ENCODE measurements at places on chromosomes 1 and 21.

GRCh38 chr1:169576935-169577331, 9.3 kb downstream of the F5 start:
- no peak for DNase-seq

- DNase-seq = no peak
These were observed 200.2 kb downstream of the APP start for GRCh38 chr21:25970254-25970930.

- no peak for DNase-seq
These were observed 179.9 kb downstream of the VPS13D start for GRCh38 chr1:12409681-12410080.

- DNase-seq = no peak
These were observed 729.8 kb downstream of the KCNT2 start for GRCh38 chr1:195878478-195878877.

DNA sequence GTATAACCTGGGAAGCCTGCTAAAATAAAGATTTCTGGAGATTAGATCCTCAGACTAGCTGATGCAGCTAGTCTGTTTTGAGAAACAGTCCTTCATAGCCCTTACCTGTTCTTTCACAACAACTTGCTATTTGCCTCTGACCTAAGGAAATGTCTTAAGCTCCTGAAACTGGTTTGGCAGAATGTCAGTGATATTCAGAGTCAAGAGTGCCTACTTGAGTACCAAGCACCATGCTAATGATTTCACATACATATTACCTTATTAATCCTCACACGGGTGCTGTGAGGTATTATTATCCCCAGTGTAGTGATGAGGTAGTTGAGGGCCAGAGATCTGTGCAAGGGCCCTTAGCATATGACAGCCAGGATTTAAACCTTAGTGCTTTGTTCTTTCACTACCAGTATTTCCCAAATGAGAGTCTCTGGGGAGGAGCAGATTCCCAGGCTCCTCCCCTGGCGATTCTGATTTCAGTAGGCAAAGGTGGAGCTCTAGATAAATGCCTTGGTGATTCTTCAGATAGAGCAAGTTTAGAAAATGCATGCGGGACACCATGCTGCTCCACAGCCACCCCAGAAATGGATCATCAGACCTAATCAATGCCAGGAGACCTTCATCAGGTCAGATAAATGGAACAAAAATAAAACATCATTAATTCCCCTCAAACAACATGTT, 47.4 kb upstream of the WNT2B start:
- DNase-seq = no peak

- DNase-seq = no peak
These were observed 26.2 kb downstream of the TP73 start for GRCh38 chr1:3678361-3679097.
